Chondrocyte (in vitro differentiated cells): ENCODE measurements at places on chromosomes 7 and 10. TPM values are rescaled to one million over a fixed set of nuclear protein-coding genes. Genes with fewer than 3 reads are reported as not detected.

CDH23 gene
- not detected in 3 replicates for total RNA-seq

DNA sequence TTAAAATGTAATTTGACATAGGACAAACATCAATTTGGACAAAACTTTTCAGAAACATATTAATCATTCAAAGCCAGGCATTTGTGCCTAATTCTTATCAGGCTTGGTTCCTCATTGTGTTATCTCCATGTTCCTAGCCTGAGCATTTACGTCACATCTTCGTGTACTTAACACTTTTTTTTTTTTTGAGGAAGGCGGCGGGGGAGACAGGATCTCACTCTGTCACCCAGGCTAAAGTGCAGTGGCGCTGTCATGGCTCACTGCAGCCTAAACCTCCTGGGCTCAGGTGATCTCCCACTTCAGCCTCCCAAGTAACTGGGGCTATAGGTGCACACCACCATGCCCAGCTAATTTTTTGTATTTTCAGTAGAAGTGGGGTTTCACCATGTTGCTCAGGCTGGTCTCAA lies 19.8 kb downstream of the HNRNPA2B1 start:
- no peak overlapping the region for H3K4me3 ChIP-seq
- peaks cover 5% of the 10 kb centered on the region for H3K36me3 ChIP-seq
- no peak overlapping the region for H3K27ac ChIP-seq
- DNase-seq, result no peak

SNCG gene
- total RNA-seq, result 1.2 to 2.2 TPM (median 1.5 TPM) in 3 replicates

- no peak overlapping the region for H3K27ac ChIP-seq
- no peaks in the 10 kb centered on the region for H3K27me3 ChIP-seq
- H3K4me3 ChIP-seq, result no peak overlapping the region
- H3K4me1 ChIP-seq, result peaks cover 12% of the 10 kb centered on the region
- H3K36me3 ChIP-seq, result no peaks in the 10 kb centered on the region
- no peak for DNase-seq
Observed at GRCh38 chr10:44473146-44473545, 88.2 kb upstream of the CXCL12 start.

GRCh38 chr7:48130658-48131108 lies 40.6 kb upstream of the ABCA13 start:
- peaks cover 2% of the 10 kb centered on the region for H3K36me3 ChIP-seq
- H3K27me3 ChIP-seq, result no peaks in the 10 kb centered on the region
- H3K27ac ChIP-seq, result no peak overlapping the region

DNA sequence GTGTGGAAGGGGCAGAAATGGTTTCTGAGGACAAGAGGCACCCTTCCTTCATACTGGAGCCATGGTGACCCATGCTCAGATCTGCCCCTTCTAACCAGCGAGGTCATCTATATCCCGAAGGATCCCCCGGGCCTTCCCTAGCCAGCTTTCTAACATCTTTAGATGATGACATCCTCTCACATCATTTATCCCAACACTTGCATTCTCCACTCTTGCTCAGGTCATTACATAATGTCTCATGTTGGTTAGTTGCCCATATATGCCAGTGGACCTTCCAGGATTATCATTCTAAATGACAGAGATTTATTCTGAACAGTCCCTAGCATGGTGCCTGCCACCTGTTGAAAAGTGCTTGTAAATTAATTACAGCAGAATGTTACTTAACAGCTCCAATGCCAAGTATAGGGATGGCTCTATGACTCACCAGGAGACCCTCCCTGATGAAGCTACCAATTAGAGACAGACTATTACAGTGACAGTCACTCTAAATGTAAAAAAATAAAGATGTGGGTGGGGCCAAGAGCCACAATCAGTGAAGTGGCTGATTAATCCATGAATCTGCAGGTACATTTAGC lies 22.6 kb upstream of the ABLIM1 start:
- H3K4me1 ChIP-seq, result peaks cover 48% of the 10 kb centered on the region
- no peaks in the 10 kb centered on the region for H3K36me3 ChIP-seq
- no peak for DNase-seq
- no peak overlapping the region for H3K27ac ChIP-seq
- no peak overlapping the region for H3K4me3 ChIP-seq
- no peaks in the 10 kb centered on the region for H3K27me3 ChIP-seq

GRCh38 chr10:11776080-11776479 lies 33.9 kb downstream of the ECHDC3 start:
- no peaks in the 10 kb centered on the region for H3K36me3 ChIP-seq
- no peaks in the 10 kb centered on the region for H3K4me1 ChIP-seq
- H3K4me3 ChIP-seq, result no peak overlapping the region
- H3K27ac ChIP-seq, result no peak overlapping the region
- no peak for DNase-seq

DNA sequence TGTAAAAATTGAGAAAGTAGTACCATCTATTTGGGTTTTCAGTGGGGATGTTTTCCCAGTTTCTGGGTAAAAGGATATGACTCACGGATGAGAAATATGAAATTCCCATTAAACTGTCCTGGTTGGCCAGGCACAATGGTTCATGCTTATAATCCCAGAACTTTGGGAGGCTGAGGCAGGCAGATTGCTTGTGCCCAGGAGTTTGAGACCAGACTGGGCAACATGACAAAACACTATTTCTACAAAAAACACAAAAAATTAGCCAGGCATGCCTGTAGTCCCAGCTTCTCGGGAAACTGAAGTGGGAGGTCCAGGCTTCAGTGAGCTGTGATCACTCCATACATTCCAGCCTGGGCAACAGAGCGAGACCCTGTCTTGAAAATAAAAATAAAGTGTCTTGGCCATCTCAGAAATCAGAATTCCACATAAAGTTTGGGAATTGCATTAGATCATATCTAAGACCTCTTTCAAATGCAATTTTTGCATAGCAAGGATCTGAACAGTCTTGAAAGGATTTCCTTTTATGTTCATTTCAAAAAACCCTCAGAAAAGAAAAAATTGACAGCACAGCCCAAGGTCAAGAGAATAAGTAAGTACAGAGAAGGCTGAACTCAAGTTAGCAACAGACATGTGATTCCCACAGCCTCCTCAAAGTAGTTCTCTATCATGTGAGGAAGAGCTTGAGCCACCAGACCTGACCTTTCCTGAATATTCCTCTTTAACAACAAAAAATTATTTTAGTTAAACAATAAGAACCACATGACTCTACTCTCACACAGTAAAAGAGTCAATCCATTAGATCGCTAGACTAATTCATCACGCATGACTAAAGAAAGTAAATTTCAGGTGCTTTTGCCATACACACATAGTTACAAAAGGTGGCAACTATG lies 141.5 kb upstream of the CAV2 start:
- H3K27ac ChIP-seq, result peak overlapping the region; percentile 77
- H3K4me3 ChIP-seq, result no peak overlapping the region
- no peaks in the 10 kb centered on the region for H3K27me3 ChIP-seq
- no peaks in the 10 kb centered on the region for H3K36me3 ChIP-seq
- no peak for DNase-seq

ANKRD22 gene
- total RNA-seq, result not detected in 3 replicates

SFRP4 gene
- total RNA-seq, result 0.25 to 0.75 TPM (median 0.41 TPM) in 3 replicates

HOXA2 gene
- 8.3 to 10.2 TPM in 2 of 3 replicates, not detected in the other for total RNA-seq

DNA sequence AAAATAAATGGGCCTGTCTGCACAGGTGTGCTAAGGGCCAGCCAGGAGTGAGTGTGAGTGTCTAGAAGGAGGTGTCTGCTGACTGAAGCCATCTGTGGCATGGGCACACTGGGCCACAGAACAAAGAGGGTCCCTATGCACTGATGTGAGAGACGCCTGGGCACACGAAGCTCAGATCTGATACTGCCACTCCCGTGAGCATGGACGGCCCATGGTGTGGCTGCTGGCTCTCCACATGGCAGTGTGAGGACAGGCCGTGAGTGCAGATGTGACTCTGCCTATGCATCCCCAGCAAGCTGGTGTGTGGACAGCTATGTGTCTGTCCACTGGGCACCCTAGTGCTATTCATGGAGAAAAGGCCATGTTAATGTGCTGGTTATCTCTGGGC lies 12.8 kb upstream of the MYL7 start:
- no peak overlapping the region for H3K4me3 ChIP-seq
- H3K4me1 ChIP-seq, result no peaks in the 10 kb centered on the region
- no peaks in the 10 kb centered on the region for H3K27me3 ChIP-seq
- DNase-seq, result no peak
- no peak overlapping the region for H3K27ac ChIP-seq

DNA sequence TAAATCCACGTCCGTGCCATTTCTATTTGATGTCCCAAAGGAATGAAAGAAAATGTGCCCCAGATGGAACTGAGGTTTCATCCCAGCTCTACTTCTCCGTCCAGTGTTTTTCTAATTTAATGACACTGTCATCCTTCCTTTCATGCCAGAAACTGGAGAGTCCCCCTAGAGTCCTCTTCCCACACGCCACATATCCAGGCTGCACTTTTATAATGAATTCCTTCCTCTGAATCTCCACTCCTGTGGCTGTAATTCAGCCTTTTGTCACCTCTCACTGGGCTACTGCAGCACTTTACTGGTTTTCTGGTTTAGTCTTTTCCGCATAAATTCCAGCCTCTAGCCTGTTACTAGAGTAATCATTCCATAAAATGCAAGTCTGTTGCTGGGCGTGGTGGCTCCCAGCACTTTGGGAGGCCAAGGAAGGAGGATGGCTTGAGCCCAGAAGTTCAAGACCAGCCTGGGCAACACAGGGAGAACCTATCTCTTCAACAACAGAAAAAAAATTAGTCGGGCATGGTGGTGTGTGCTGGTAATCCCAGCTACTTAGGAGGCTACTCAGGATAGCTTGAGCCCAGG lies 142.6 kb upstream of the RHEB start:
- peaks cover 3% of the 10 kb centered on the region for H3K36me3 ChIP-seq
- no peak for DNase-seq
- peak overlapping the region; percentile 15 for H3K27ac ChIP-seq
- H3K4me1 ChIP-seq, result peaks cover 69% of the 10 kb centered on the region

GRCh38 chr10:78401624-78402367 lies 368.1 kb downstream of the RPS24 start:
- H3K27me3 ChIP-seq, result peaks cover 3% of the 10 kb centered on the region
- no peaks in the 10 kb centered on the region for H3K36me3 ChIP-seq
- DNase-seq, result no peak

PLXNA4 gene
- total RNA-seq, result 11.3 to 57.7 TPM (median 13.0 TPM) in 3 replicates

OR2A12 gene
- total RNA-seq, result not detected in 3 replicates

GRCh38 chr10:77636967-77637531 lies 559 bp downstream of the KCNMA1 start:
- peaks cover 2% of the 10 kb centered on the region for H3K36me3 ChIP-seq
- H3K27ac ChIP-seq, result peak overlapping the region; percentile 75
- peak overlapping the region; percentile 99 for H3K4me3 ChIP-seq
- no peaks in the 10 kb centered on the region for H3K27me3 ChIP-seq
- peaks cover 67% of the 10 kb centered on the region for H3K4me1 ChIP-seq
- no peak for DNase-seq

PPP1R17 gene
- not detected in 3 replicates for total RNA-seq

CYP3A4 gene
- not detected in 3 replicates for total RNA-seq

DNA sequence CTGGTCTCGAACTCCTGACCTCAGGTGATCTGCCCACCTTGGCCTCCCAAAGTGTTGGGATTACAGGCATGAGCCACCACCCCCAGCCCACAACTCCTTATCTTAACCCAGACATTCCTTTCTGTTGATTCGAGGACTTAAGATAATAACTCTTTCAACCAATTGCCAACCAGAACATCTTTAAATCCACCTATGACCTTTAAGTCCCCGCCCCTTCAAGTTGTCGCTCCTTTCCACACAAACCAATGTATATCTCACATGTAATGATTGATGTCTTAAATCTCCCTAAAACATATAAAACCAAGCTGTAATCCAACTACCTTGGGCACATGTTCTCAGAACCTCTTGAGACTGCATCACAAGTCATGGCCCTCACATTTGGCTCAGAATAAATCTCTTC lies 7.8 kb upstream of the ANKRD2 start:
- peaks cover 31% of the 10 kb centered on the region for H3K4me1 ChIP-seq
- peak; percentile 4 for DNase-seq
- H3K4me3 ChIP-seq, result no peak overlapping the region
- peaks cover 3% of the 10 kb centered on the region for H3K36me3 ChIP-seq
- H3K27me3 ChIP-seq, result no peaks in the 10 kb centered on the region
